Tibial artery (tissue), 4 donors: ENCODE measurements at places on chromosomes 5 and 9.

DNA sequence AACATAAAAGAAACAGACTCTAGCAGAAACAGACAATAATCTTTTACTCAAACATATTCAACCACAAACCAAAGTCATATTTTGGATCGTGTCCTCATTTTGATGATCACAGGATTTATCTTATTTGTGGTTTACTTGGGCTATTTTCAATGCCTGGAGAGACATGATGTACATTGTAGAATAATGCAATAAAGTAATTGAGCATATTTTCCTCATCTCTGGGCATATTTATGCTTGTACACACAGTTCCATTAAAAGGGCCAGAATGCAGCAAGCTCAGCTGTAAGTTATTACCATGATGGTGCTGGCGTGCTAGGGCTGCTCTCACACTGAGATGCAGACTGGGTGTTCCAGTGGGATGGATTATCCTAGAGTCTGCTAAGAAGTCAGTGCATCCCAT lies 456.7 kb downstream of the TLE4 start:
- no peak overlapping the region for H3K27ac ChIP-seq
- H3K27me3 ChIP-seq = no peaks in the 10 kb centered on the region
- H3K4me3 ChIP-seq = no peak overlapping the region
- H3K36me3 ChIP-seq = no peaks in the 10 kb centered on the region
- no peak for DNase-seq
- H3K4me1 ChIP-seq = no peaks in the 10 kb centered on the region

- H3K27ac ChIP-seq = no peak overlapping the region
- no peaks in the 10 kb centered on the region for H3K27me3 ChIP-seq
- no peak for DNase-seq
- H3K4me3 ChIP-seq = no peak overlapping the region
- no peaks in the 10 kb centered on the region for H3K4me1 ChIP-seq
These were observed 79.2 kb downstream of the MEGF10 start for GRCh38 chr5:127369796-127370195.

DNA sequence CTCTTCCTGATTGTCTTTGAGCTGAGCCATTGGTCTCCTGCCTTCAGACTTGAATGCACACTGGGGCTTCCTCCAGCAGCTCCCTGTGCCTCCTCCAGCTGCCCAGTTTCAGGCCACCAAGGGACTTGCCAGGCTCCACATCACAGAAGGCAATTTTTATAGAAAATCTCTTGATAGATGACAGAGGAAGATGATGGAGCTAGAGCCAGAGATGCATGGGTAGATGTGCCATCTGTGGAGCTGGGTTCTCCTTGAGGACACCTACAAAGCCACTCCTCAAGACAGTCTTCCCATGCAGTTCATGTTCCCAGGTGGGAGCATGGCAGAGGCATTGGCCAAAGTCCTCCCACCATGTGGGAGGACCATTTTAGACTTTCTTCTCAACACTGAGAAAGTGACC lies 239.6 kb upstream of the IRX1 start:
- H3K4me1 ChIP-seq = no peaks in the 10 kb centered on the region
- H3K4me3 ChIP-seq = no peak overlapping the region
- H3K36me3 ChIP-seq = no peaks in the 10 kb centered on the region
- peaks cover 3% of the 10 kb centered on the region for H3K27me3 ChIP-seq

DNA sequence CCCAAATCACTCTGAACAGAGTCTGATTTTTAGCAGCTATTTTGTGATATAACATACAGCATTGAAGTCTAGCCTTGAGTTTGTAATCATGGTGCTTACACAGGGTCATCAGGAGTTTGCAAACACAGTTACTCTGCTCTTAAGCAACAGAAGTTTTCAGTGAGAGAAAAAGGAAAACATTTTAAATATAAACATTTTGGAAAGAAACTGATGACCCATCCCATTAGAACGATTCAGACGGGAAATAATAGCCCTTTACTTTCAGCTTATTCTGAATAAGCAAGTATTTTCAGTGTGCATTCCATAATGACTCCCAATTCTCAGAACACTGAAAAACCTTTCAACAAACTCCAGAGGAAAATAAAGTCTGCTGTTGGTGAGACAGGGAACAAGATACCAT lies 46.7 kb upstream of the TMC1 start:
- DNase-seq = no peak
- peaks cover 9% of the 10 kb centered on the region for H3K4me1 ChIP-seq
- H3K27ac ChIP-seq = no peak overlapping the region
- H3K4me3 ChIP-seq = no peak overlapping the region
- H3K36me3 ChIP-seq = no peaks in the 10 kb centered on the region

DNA sequence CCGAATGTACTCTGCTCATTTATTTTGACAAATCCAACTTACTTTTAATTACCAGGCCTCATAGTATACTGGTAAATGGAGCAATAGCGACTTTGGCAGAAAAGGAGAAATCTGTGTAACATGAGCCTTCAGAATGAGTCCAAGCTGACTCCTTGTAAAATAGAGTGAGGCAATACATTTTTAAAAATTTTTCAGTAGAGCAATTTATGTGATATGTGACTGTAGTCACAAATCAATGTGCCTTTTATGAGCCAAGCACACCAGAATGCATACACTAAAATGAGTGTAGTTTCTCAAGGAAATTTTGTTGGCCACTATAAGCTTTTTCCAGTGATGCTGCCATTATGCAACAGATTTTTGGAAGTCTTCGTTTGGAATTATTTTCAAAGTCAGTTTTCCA lies 73.8 kb downstream of the SNCAIP start:
- H3K4me1 ChIP-seq = peaks cover 21% of the 10 kb centered on the region
- H3K36me3 ChIP-seq = no peaks in the 10 kb centered on the region
- no peak overlapping the region for H3K4me3 ChIP-seq
- DNase-seq = no peak
- H3K27me3 ChIP-seq = no peaks in the 10 kb centered on the region

- no peaks in the 10 kb centered on the region for H3K36me3 ChIP-seq
- H3K4me1 ChIP-seq = peaks cover 3% of the 10 kb centered on the region
- DNase-seq = no peak
- no peak overlapping the region for H3K27ac ChIP-seq
- no peaks in the 10 kb centered on the region for H3K27me3 ChIP-seq
These were observed 21.6 kb downstream of the ANKRD33B start for GRCh38 chr5:10585518-10585915.

DNA sequence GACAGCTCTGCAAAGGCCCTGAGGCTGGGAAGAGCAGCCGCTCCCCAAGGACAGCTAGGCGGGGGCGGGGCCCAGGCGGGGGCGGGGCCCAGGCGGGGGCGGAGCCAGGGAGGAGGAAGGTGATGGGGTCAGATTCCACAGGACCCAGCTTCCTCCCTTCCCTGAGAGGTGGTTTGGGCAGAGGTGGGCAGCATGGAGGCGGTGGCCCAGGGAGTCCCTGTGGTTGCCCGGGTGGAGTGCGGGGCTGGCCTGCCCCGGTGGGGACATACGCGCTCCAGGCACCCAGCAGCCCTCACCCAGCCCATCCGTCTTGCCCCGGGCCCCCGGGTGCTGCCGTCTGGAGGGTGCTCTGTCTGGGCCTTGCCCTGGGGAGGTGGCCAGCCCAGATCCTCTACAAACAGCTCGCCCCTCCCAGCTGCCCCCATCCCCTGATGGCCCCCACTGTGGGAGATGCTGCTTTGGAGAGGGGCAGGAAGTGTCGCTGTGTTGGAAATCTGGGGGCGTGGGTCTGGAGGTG lies 11.0 kb upstream of the RNU6ATAC start:
- peaks cover 48% of the 10 kb centered on the region for H3K4me1 ChIP-seq
- no peak for DNase-seq
- H3K36me3 ChIP-seq = no peaks in the 10 kb centered on the region

DNA sequence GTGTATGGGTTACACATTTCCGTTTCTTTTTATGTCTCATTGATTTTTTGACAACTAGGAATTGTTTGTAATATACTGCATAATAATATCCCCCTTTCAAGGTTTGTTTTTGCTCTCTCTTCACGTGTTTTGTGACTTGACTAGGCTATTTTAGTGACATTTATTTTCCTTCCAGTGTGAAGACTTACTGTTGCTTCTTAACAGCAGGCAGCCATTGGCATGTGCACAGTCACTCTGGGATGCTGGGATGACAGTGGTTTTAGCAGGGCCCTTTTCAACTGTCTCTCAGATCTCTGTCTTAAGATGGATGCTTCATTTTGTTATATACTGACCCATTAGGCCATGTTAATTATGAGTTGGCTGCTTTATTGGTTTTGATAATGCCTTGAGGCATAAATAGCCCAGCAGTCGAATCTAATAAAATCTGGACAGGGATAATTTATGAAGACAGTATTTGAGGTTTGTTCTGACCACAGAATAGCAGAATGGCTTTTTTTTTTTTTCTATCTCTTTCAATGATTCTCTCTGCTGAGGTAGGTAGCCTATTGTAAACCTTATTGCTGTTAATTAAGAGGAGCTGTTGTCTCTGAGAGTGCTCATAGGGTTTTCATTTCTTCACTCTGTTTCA lies 536.0 kb downstream of the GABRG2 start:
- H3K27ac ChIP-seq = no peak overlapping the region
- no peaks in the 10 kb centered on the region for H3K27me3 ChIP-seq
- no peaks in the 10 kb centered on the region for H3K4me1 ChIP-seq

DNA sequence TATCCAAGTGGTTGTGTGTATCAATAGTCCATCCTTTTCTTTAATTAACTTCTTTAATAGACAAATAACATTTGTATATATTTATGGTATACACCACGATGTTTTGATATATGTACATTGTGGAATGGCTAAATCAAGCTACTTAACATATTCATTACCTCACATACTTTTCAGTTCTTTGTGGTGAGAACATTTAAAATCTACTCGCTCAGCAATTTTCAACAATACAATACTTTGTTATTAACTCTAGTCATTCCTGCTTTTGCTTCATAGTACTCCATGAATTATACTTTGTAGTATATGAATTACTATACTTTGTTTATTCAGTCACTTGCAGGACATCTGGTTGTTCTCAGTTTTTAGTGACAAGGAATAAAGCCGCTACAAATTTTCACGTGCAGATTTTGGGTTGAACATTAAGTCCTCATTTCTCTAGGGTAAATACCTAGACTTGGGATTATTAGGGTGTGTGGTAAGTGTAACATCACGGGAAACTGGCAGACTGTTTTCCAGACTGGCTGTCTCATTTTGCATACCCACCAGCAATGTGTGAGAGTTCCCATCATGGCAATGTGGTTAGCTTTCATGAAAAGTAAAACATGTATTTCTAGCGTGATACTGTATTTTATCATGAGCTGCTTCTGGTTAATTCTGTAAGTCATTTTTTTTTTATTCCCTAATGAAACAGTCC lies 354.4 kb upstream of the WWC1 start:
- no peak for DNase-seq
- no peak overlapping the region for H3K27ac ChIP-seq
- H3K36me3 ChIP-seq = no peaks in the 10 kb centered on the region

DNA sequence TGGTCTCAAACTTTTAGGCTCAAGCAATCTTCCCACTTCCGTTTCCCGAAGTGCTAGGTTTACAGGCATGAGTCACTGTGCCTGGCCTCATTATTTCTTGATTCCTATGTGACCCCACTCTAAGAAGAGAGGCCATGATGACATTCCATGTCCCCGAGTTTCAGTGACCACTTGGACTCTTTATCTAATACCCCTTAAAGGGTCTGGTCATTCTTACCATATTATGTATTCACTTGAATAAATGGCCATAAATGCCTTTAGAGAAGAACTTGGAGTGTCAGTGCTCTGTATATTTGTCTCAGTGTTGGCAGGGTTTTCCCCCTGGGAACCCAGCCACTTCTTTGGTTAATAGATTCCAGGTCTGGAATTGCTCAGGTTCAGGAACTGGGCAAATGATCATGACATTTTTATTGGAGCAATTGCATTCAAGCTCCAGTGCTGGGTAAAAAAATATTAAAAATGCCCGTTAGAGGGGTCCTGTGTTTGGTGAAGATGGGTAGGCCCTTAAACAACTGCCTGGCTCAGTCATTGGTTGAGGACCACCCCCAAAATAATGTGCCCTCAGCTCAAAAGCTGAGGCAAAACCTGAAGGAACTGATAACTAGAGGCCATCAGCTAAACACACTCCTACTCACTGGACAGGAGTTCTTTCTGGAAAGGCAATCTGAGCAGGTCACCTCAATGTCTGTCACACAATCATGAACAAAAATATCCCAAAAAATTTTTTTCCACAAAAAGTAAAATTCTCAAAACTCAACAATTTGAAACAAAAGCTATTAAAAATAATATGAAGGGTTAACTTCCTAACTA lies 186.6 kb upstream of the ZNF608 start:
- no peaks in the 10 kb centered on the region for H3K27me3 ChIP-seq
- no peak overlapping the region for H3K4me3 ChIP-seq
- no peaks in the 10 kb centered on the region for H3K36me3 ChIP-seq

- no peaks in the 10 kb centered on the region for H3K27me3 ChIP-seq
- H3K27ac ChIP-seq = no peak overlapping the region
- no peak for DNase-seq
- H3K4me1 ChIP-seq = no peaks in the 10 kb centered on the region
- H3K4me3 ChIP-seq = no peak overlapping the region
These were observed 78.7 kb upstream of the TYRP1 start for GRCh38 chr9:12614488-12614887.

DNA sequence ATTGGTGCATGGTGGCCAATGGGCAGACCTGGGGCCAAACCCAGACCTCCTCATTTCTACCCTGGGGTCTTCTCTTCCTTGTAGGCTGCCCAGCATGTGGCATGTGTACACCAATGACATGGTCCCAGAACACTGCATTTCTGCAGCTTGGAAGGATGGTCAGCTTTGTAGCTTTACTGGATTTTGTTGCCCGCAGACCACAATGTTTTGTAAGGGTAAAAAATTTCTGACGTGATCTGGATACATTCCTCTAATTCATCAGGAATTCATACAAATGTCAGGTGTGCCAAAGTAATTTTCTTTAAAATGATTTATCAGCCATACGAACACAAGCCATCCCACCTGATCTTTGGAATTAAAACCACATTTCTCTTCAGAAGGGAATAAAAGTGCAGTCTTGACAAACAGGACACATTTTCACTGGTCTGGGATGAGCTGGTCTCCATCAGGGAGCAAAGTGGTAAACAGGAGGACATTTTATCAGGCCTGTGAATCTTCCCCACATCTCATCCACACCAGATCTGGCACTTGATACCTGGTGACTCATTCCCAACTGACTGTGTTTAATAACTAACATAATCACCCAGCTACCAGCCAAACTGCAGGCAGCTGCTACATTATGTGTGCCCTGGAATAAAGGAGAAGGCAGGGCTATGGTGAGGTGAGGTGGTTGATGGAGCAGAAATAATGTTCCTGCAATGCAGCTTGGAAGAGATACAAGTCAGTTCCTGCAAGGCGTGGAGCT lies 103.9 kb downstream of the SPOCK1 start:
- DNase-seq = no peak
- H3K36me3 ChIP-seq = no peaks in the 10 kb centered on the region
- H3K27ac ChIP-seq = no peak overlapping the region
- H3K4me3 ChIP-seq = no peak overlapping the region
- H3K4me1 ChIP-seq = no peaks in the 10 kb centered on the region

DNA sequence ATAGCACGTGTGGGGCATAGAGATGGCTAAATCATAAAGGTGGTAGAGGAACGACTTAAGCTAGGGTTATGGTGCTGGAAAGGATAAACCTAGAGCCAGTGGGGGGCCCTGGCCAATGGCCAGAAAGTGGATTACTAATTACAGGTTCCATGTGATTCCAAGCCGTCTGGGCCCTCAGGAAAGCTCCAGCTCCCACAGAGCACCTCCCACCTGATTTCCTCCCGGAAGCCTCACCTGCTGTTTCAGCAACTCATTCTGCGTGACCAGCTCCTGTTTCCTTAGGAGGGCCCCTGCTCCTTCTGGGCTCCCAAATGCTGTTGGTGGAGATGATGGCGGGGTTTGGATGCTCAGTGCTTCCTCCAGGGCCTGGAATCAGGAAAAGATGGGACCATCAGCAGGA lies 16.2 kb downstream of the GPX3 start:
- no peak for DNase-seq
- no peaks in the 10 kb centered on the region for H3K27me3 ChIP-seq
- H3K36me3 ChIP-seq = peaks cover 68% of the 10 kb centered on the region
- no peak overlapping the region for H3K4me3 ChIP-seq
- no peak overlapping the region for H3K27ac ChIP-seq
